ENCODE measurements at places on chromosomes 1 and 21.

- no peak for DNase-seq
Measured at GRCh38 chr1:30242168-30242567, 481.2 kb downstream of the MATN1 start.

DNA sequence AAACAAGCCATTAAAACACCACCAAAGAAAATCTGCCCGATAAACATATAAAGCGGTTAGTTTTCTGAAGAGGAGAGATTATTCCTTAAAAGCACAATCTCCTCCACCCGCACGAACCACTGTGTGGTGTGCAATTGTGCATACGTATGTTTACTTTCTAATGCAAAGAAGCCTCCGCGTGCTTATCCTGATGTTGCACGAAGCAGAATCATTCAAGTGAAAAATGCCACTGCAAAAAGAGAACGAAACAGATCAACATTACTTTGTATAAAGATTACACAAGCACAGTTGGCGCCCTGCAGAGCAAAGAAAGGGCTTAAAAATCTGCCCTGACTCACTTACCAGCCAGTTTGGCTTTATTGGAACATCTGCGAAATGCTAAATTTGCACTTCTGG is 166.8 kb downstream of the ZNF281 start:
- no peak for DNase-seq

- DNase-seq, result no peak
Measured at GRCh38 chr21:30206551-30207251, 9.2 kb downstream of the CLDN8 start.

DNA sequence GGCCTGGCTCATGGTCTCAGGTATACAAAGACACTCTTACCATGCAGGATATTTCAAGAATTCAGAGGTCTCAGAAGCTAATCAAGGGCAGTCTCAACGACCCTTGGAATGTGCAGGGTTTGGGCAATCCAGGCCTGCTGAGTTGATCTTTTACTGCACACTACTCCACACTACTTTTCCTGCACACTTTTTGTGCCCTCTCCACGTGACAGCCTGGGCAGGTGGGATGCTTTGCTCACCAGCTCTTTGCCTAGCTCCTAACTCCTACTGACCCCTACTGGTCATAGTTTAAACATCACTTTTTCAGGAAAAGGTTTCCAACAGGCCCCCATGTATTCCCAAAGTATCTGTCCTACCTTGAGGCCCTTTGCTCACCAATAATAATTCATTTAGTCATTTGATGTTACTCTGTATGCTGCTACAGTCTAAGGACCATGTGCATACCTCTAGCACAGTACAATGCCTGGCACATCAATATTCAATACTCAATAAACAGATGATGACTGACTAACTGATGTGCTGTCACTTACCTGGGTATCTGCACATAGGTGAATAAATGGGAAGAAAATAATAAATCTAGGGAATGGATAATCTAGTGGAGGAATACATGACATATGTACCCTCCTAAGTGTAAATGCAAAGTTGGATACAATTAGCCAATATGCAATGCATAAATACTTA is 9.6 kb downstream of the DUSP23 start:
- DNase-seq, result no peak

Data from naive thymus-derived CD8-positive, alpha-beta T cell (primary cell).